Fibroblast of mammary gland (primary cell): ENCODE measurements at places on chromosomes 12 and 14.

GRCh38 chr12:48767047-48767446, 21.8 kb downstream of the ADCY6 start:
- peak; percentile 53 for DNase-seq

- DNase-seq, result no peak
These were observed 86.9 kb downstream of the BCAT1 start for GRCh38 chr12:24861766-24862540.

DNA sequence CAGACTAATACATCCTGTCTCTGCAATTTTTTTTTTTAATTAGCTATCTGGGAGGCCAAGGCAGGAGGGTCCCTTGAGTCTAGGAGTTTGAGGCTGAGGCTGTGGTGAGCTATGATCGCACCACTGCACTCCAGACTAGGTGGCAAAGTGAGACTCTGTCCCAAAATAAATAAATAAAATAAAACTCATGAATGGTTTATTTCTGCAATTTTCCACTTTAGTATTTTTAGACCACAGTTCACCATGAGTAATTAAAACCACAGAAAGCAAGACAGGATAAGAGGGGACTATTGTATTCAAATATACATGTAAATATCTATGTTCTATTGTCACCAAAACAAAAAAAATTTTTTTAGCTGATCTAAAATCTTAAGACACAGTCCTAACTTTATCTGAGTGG, 17.8 kb downstream of the TAOK3 start:
- DNase-seq, result no peak

- peak; percentile 19 for DNase-seq
These were observed 688 bp upstream of the RASSF3 start for GRCh38 chr12:64609536-64610078.
